Stimulated activated CD4-positive, alpha-beta T cell treated with anti-CD3 and anti-CD28 coated beads, TNF-alpha, amount 100 ng/mL, for 24 hours (primary cell): ENCODE measurements at places on chromosomes 5 and 9.

DNA sequence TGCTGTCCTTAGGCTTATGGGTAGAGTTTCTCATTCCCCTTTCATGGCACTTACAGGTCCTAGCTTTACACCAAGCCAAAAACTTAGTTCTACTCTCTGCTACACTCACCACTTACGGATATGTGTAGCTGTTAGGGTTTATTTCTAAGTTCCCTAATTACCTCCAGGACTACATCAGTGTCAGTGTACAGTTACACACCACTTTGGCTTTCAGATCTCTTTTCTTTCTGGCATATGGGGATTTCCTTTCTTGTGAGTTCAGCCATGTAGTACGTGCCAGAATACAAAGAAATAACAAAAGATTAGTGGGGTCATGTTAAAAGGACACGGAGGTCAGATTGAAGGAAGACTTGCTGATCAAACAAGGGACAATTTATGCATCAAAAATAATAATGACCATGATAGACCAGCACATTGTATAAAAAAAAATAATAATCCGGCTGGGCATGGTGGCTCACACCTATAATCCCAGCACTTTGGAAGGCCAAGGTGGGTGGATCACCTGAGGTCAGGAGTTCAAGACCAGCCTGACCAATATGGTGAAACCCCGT lies 41.8 kb downstream of the LYRM7 start:
- no peak for DNase-seq

DNA sequence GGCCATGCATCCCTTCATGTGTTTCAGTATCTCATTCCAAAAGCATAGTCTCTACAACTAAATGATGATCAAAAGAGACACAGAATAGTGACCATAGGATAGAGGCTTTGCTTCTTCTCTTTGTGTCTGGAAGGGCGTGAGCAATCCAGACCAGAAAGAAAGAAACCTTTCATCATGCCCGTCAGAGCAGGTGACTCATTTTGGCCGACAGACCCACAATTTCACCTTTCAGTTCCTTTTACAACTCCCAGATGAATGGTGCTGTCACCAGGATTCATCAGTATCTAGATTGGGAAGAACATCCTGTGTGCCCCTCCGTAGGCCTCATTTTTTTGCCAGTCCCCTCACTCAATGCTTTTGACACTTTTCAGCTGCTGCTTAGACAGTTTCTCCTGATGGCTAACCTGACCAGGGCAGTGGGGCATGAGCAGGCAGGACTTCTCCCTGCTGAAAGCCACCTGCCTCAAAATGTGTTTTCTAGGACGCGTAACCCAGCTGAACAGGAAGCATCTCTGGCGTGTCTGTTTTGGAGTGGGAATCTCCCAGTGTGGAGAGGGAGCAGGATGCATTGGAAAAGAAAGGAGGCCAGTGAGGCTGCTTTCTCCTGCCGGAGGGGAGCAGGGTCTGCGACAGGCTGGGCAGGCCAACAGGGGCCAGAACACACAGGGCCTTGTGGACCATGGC lies 21.2 kb downstream of the ABLIM3 start:
- no peak for DNase-seq

- no peak for DNase-seq
Measured at GRCh38 chr9:22401671-22402070, 45.0 kb upstream of the DMRTA1 start.

GRCh38 chr9:81912135-81912534 lies 16.1 kb upstream of the SPATA31D4 start:
- DNase-seq, result no peak

DNA sequence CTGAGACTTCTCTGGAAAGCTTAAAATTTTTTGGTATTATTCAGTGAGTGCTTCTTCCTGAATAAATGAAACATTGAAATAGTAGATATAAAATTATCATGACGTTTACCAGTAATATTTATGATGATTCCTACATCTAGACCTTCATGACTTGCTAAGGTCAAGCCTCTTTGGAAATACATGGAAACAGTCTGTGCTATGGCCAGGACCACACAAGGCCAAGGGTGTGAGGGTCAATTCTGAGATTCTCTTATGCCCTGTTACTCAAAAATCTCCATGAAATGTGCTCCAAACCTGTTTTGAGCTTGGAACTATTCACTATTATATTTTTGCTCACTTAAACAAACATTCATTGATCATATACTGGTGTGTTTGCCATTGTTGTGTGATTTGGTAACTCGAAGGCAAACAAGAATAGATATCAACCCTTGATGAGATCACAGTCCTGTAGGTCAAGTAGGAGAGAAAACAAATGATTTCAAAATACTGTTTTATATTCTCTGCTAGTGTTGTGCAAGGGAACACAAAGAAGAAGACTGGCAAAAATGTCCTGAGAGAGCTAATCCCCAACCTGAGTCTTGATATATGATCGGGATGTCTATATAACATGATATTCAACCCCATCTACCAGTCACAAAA lies 1254.9 kb upstream of the DMAC1 start:
- no peak for DNase-seq

- no peak for DNase-seq
Measured at GRCh38 chr9:68629042-68629441, 76.0 kb upstream of the PIP5K1B start.
